RCC 7860 (cell line): ENCODE measurements at places on chromosomes 13 and 19.

- DNase-seq: no peak
Measured at GRCh38 chr19:49651029-49651819, 9.2 kb downstream of the SCAF1 start.

DNA sequence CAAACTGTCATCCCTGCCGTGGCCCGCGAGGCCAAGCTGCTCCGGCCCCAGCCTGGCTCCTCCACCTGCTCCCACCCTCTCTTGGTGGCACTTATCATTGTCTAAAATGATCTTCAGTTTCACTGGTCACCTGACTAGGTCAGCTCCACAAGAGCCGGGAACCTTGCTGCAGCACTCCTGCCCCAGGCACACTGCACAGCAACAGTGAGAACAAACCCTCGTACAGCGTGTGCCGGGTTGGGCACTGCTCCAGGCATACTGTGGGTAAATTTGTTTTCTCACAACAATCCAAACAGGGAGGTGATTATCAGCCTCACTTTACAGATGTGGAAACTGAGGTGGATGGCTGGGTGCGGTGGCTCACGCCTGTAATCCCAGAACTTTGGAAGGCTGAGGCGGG is 8.9 kb downstream of the DEDD2 start:
- no peak for DNase-seq

- no peak for DNase-seq
Measured at GRCh38 chr13:35473206-35473775, 3.2 kb downstream of the MAB21L1 start.

DNA sequence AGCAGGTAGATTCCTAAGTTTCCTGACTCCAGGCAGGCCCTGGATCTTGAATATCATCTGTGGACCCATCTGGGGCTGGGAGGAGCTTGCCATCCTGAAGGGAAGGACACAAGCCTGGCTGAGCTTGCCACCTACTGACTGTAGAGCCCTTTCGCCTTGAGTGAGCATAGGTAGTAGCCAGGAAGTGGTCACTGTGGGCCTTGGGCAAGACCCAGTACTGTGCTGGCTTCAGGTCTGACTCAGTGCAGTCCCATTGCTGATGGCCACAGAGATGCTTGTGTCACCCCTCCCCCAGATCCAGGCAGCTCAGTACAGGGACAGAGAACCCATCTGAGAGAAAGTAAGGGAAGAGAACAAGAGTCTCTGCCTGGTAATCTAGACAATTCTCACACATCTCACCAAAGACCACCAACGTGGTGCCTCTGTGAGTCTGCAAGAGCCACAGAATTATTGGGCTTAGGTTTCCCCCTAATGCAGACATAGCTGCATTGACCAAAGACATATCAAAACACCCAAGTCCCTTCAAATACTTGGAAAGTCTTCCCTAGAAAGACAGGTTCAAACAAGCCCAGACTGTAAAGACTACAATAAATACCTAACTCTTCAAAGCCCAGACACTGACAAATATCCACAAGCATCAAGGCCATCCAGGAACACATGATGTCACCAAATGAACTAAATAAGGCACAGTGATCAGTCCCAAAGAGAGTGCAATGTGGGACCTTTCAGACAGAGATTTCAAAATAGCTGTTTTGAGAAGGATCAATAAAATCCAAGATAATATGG is 108.2 kb upstream of the WASF3 start:
- no peak for DNase-seq

DNA sequence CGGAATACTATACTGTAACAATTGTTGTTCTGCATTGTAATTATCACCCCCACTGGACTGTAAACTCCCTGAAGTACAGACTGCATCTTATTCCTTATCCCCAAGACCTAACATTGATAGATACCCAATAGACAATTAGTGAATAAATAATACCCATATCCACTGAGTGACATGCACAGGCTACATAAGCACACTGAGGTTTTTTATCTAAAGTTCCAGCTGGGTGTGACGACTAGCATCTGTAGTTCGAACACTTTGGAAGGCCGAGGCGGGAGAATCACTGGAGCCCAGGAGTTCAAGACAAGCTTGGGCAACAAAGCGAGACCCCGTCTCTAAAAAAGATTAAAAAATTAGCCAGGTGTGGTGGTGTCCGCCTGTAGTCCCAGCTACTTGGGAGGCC is 2.5 kb downstream of the KPNA3 start:
- no peak for DNase-seq

GRCh38 chr19:47863514-47863936 is 4.5 kb downstream of the TPRX2 start:
- peak; percentile 31 for DNase-seq

- DNase-seq: peak; percentile 69
Measured at GRCh38 chr13:41668130-41668757, 210.9 kb downstream of the RGCC start.
